K562 (cell line): ENCODE measurements at places on chromosomes 4 and X. TPM values are rescaled to one million over a fixed set of nuclear protein-coding genes. Genes with fewer than 3 reads are reported as not detected.
A peak's percentile ranks its signal among the peaks of the same experiment; 100 is the strongest.

ANKRD37 gene
- 6.1 and 8.3 TPM in 2 replicates for total RNA-seq

SLC10A6 gene
- not detected in 2 replicates for total RNA-seq

NPNT gene
- total RNA-seq = 0.20 and 0.22 TPM in 2 replicates

NEXMIF gene
- total RNA-seq = not detected in 2 replicates

APBB2 gene
- 2.1 TPM in 2 replicates for total RNA-seq

LYAR gene
- 72.9 and 73.4 TPM in 2 replicates for total RNA-seq

KCND1 gene
- 0.75 and 0.83 TPM in 2 replicates for total RNA-seq

DCLK2 gene
- total RNA-seq = 0.07 TPM in 1 of 2 replicates, not detected in the other

CXCL5 gene
- not detected in 2 replicates for total RNA-seq

PNCK gene
- total RNA-seq = 1.9 and 2.2 TPM in 2 replicates

PYURF gene
- 93.9 and 104 TPM in 2 replicates for total RNA-seq

SLC6A14 gene
- 0.04 TPM in 2 replicates for total RNA-seq

GRCh38 chrX:97189668-97190067, 306.0 kb downstream of the RPA4 start:
- DNase-seq = no peak

GRCh38 chrX:30659421-30659820, 6.2 kb downstream of the GK start:
- DNase-seq = peak; percentile 58

- DNase-seq = no peak
These were observed 8.6 kb downstream of the LANCL3 start for GRCh38 chrX:37580080-37580479.

- no peak for DNase-seq
These were observed 31.4 kb downstream of the CPE start for GRCh38 chr4:165410214-165410613.

DNA sequence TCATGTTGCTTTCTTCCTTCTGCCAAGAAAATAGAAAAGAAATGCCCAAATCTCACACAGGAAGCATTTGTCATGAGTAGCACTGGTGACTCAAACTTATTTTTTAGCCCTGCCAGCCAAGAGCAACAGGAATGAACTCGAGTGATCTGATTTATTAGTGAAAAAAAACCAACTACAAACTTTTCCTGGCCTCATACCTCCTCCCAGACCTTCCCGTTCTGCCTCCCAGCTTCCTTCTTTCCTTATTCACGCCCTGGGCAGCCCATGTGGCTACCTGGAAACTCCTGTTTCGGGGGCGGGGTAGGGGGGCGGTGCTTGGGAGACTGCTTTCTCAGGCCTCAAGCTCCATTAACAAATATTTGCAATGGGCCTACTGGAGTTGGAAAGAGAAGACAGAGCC, 178.5 kb downstream of the NHS start:
- DNase-seq = no peak

- no peak for DNase-seq
These were observed 2547.7 kb downstream of the ARAP2 start for GRCh38 chr4:33696586-33696985.

- peak; percentile 37 for DNase-seq
These were observed 18.3 kb downstream of the QDPR start for GRCh38 chr4:17493619-17494018.

DNA sequence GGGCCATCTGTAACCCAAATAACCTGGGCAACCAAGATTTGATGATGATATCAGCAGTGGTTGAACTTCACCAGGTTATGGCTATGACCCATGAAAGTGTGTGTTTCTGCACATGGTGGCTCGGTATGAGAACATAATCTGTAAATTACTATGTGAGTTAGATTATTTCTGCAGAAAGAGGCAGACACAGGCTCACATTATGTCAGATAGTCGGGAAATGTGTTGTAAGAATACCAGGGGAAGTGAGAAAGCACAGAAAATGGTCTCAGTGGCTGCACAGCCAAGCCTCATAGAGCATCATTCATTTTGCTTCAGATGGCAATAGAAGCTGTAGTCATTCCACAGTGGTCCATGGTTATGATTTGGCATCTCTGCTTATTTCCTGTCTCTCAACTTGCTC, 63.0 kb upstream of the RBPJ start:
- DNase-seq = no peak

GRCh38 chrX:44392767-44393166, 49.3 kb upstream of the EFHC2 start:
- no peak for DNase-seq

DNA sequence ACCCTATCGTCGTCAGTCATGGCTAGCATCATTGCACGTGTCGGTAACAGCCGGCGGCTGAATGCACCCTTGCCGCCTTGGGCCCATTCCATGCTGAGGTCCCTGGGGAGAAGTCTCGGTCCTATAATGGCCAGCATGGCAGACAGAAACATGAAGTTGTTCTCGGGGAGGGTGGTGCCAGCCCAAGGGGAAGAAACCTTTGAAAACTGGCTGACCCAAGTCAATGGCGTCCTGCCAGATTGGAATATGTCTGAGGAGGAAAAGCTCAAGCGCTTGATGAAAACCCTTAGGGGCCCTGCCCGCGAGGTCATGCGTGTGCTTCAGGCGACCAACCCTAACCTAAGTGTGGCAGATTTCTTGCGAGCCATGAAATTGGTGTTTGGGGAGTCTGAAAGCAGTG, 1.6 kb downstream of the ZCCHC12 start:
- DNase-seq = no peak

- no peak for DNase-seq
These were observed 629.3 kb downstream of the MID1IP1 start for GRCh38 chrX:39430551-39430950.

DNA sequence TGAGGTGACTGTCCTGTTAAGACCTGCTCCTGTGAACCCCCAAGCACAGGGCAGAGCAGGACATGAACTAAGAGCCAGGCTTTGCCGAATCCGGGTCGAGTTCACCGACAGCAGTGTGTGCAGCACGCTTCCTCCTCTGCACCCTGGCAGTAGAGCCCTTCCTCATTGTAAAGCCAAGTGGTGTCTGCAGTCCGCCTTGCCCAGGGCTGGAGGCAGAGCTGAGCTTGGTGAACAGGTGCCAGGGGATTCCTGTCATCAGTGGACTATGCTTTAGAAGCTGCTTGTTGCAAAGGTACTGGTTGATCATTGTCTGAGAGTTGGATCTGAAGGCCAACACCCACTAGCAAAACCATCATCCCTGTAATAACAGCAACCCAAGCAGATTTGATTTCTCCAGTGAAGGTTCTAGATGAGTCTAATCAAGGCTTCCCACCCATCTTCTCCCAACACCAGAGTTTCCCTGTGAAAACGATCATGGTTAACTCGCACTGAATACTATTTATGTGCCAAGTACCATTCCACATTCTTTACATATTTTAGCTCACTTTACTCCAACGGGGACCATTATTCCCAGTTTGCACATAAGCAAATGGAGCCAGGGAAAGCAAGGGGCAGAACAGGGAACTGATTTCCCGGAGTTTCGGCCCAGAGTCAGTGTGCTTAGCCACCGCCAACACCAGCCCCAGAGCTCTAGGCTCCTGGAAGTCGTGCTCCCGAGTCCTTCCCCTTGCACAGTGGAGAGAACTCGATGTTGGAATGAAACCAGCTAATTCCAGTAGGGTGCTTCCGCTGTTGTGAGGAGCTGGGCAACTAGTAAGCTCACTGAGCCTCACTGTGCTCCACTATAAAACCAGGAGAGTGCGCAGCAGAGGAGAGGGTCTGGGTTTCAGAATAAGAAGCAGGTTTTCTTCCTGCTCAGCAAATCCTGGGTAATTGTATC, 1.4 kb upstream of the SLC34A2 start:
- no peak for DNase-seq

GRCh38 chr4:1061056-1061700, 49.8 kb downstream of the FGFRL1 start:
- no peak for DNase-seq

GRCh38 chrX:65582450-65583082, 48.0 kb upstream of the LAS1L start:
- peak; percentile 62 for DNase-seq

GRCh38 chrX:10833299-10834169, 213.1 kb upstream of the MID1 start:
- peak; percentile 27 for DNase-seq

DNA sequence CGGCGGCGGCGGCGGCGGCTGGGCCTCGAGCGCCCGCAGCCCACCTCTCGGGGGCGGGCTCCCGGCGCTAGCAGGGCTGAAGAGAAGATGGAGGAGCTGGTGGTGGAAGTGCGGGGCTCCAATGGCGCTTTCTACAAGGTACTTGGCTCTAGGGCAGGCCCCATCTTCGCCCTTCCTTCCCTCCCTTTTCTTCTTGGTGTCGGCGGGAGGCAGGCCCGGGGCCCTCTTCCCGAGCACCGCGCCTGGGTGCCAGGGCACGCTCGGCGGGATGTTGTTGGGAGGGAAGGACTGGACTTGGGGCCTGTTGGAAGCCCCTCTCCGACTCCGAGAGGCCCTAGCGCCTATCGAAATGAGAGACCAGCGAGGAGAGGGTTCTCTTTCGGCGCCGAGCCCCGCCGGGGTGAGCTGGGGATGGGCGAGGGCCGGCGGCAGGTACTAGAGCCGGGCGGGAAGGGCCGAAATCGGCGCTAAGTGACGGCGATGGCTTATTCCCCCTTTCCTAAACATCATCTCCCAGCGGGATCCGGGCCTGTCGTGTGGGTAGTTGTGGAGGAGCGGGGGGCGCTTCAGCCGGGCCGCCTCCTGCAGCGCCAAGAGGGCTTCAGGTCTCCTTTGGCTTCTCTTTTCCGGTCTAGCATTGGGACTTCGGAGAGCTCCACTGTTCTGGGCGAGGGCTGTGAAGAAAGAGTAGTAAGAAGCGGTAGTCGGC, 528 bp downstream of the FMR1 start:
- DNase-seq = peak; percentile 55

DNA sequence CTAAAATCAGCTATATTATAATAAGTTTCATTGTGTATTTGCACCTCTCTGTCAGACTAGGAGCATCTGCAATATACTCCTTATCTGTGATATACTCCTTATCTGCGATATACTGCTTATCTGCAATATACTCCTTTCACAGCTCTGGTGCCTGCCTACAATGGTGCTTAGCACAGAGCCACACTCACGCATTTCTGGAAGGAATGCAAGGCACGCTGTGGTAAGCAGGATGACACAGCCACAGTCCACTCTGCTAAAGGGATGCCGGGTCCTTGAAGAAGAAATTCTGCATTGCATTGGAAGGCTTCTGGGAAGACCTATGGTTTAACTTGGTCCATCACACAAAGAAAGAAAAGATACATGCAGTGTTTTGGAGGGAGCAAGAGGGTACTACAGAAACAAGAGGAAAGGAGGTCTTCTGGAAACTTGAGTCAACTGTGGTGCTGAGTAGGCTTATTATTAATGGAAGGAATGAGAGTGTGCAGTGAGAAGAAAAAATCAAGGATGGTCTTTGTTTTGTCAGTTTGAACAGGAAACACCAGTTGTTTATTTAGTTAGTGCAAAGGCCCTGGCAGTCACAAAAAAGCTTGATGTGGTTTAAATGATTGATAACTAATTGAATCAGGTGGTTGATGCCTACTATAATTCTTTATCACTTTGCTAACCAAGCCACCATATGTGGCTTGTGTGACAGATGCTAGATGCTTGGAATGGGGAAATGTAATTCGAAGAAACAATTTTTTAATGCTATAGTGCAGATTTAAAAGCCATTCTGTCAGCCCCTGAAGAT, 342.3 kb downstream of the GRXCR1 start:
- no peak for DNase-seq

GRCh38 chrX:149641432-149641831, 9.8 kb upstream of the TMEM185A start:
- DNase-seq = no peak

DNA sequence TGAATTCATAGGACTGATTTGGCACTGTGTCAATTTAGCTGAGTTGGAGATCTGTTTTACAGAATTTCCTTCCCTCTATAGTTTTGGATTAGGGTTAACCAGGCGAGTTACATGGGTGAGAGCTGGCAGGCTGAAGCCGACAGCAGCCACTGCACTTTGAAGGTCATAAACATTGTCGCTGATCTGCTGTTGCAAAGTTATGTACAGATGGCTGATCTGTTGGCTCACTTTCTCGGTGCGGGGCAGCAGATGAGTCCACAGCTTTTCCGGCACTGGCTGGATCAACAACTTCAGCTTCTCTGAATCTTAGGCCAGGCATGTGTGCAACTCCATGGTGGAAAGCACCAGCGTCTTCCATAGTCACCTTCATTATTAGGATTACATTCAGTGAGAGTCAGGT, 173.7 kb downstream of the GPAT3 start:
- DNase-seq = no peak

DNA sequence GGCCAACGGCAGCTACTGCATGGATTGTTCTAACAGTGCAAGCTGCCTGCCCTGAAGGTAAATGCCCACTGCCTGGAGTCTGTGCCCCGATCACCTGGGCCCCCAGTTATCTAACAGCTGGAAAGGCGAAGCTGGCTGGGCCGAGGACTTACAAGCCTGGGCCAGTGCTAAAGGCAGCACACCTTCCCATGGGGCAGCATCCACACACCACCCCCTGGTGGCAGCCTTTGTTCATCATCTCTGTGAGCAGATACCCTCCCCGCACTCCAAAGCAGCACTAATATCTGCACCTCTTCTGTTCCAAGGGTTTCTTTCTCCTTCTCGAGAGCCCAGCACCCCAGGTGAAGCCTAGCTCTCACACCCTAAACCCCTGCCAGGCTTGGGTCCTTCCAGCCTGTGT, 7.6 kb downstream of the SLC2A9 start:
- DNase-seq = peak; percentile 64

- no peak for DNase-seq
These were observed 1986.1 kb downstream of the ARAP2 start for GRCh38 chr4:34258176-34258575.

DNA sequence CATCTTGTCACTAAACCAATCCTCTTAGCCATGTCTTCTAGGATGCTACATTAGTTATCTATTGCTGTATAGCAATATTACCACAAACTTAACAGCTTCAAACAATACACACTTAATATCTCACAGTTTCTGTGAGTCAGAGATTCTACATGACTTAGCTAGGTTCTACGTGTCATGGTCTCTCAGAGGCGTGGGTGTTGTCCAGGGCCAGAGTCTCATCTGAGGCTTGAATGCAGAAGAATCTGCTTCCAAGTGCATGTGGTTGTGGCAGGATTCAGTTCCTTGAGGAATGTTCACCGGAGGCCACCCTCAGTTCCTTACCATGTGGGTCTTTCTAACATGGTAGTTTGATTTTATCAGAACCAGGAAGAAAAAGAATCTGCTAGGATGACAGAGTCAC, 26.4 kb downstream of the PPP1R2C start:
- DNase-seq = no peak

- DNase-seq = no peak
These were observed 1.0 kb downstream of the LAMP2 start for GRCh38 chrX:120468071-120468470.
